Activated CD4-positive, alpha-beta T cell treated with anti-CD3 and anti-CD28 coated beads for 1 hour (primary cell): ENCODE measurements at places on chromosomes 6 and 20.

DNA sequence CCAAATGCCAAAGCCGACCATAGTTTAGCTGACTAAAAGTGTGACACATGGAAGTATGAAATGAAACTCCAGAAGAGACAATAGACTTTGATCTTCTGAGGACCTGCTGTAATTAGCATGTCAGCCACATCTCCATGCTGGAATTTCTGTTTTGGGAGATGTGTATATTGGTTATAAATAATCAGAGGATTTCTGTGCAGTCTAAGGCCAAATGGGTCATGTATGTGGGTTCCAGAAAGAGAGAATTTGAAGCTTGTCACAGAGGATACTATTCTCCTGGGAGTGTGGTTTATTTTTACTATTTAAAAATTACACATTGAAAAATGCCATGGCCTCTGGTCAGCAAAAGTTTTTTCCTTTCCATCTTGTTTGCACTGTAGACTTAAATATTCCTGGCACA lies 405.5 kb upstream of the PLCB4 start:
- no peak for DNase-seq

DNA sequence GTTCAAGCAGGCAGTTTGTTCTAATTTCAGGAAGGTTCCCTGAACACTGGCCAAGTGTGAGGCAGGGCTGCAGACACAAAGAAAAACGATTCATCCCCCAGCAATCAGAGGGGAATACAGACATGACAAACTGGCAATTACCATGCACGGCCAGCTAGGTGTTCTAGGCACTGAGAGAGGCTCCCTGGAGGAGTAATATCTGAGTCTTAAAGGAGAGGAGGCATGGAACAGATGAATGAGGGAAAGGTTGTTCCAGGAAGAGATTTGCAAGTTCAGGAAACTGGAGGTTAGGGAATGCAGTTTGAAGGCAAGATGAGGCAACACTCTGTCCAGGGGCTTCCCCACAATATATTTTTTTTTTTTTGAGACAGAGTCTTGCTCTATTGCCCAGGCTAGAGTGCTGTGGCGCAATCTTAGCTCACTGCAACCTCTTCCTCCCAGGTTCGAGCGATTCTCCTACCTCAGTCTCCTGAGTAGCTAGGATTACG lies 11.1 kb downstream of the RRAGD start:
- DNase-seq = no peak

- no peak for DNase-seq
Measured at GRCh38 chr6:161439093-161439492, 165.2 kb upstream of the AGPAT4 start.

DNA sequence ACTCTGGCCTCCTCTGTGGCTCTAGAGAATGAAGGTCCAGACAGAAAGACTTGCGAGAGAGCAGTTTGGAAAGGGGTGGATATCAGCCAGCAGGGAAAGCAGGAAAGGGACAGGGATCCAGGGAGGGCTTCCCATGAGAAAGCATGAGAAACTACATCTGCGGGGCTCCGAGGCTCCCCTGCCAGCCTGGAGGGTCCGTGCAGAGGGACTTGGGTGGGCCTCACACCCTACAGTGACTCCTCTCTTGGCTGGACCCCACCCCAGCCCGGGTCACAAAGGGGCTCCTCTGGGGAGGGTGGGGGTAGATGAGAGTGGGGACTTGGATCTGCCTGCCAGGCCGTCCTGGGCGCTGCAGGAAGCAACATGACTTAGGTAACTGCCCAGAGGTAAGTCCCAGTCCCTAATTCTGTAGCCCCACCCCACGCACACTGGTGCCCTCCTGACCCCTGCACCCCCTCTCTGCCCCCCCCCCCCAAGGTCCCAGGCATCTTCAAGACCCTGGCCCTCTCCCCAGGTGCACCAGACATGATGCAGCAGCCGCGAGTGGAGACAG lies at the start of gene TMEM239:
TSS of gene TMEM239 (plus strand) at position 335 of the 553 bp plus-strand sequence. CDS start at position 526, 191 bp downstream.
- no peak for DNase-seq

GRCh38 chr6:122838060-122838780 lies 49.2 kb downstream of the SMPDL3A start:
- no peak for DNase-seq

DNA sequence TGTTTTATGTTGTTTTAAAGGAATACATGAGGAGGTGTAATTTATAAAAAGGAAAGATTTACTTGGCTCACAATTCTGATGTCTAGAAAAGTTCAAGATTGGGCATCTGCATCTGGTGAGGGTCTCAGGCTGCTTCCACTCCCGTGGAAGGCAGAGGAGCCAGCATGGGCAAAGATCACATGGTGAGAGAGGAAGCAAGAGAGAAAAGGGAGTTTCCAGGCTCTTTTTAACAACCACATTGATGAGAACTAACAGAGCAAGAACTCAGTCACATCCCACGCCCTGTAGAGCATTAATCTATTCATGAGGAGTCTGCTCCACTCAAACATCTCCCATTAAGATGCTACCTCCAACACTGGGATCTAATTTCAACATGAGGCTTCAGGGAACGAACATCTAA lies 1666.3 kb downstream of the HACE1 start:
- DNase-seq = no peak

GRCh38 chr6:152173321-152173720 lies 365.8 kb downstream of the ESR1 start:
- no peak for DNase-seq

- DNase-seq = no peak
Measured at GRCh38 chr6:13800615-13801014, 13.7 kb downstream of the MCUR1 start.

GRCh38 chr20:57614490-57615444 lies 5.5 kb downstream of the ZBP1 start:
- DNase-seq = no peak

- DNase-seq = no peak
Measured at GRCh38 chr20:25514747-25515340, 70.5 kb downstream of the NINL start.

DNA sequence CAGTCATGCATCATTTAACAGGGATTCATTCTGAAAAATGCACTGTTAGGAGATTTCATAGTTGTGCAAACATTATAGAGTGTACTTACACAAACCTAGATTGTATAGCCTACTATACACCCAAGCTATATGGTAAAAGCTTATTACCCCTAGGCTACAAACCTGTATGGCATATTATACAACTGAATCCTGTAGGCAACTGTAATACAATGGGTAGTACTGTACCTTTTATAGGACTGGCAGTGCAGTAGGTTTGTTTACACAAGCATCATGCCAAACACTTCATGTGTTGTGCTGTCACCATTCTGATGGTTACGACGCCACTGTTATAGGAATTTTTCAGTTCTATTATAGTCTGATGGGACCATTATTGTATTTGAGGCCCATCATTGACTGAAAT lies 39.3 kb upstream of the KHDC1 start:
- DNase-seq = no peak

GRCh38 chr20:54172856-54173652 lies 732 bp downstream of the CYP24A1 start:
- DNase-seq = no peak

GRCh38 chr6:90610751-90611542 lies 24.1 kb upstream of the MAP3K7 start:
- no peak for DNase-seq

- DNase-seq = no peak
Measured at GRCh38 chr6:151627689-151628444, 134.1 kb downstream of the CCDC170 start.

DNA sequence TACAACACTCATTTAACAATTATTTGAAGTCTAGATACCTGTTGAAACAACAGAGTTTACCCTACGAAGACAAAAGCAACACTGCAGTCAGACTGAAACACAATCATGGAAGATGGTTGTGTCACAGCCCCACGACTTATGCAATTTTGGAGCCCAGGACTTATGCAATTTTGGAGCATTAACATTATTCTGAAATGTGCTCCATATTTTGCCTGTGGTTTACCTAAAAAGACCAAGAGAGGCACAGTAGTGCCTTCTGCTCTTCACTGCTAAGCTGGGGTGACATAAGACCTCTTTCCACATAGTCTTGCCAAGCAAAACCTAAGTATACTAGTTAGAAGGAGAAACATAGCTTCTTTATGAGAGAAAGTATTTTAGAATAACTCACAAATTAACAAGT lies 216.5 kb downstream of the PTPRK start:
- no peak for DNase-seq

DNA sequence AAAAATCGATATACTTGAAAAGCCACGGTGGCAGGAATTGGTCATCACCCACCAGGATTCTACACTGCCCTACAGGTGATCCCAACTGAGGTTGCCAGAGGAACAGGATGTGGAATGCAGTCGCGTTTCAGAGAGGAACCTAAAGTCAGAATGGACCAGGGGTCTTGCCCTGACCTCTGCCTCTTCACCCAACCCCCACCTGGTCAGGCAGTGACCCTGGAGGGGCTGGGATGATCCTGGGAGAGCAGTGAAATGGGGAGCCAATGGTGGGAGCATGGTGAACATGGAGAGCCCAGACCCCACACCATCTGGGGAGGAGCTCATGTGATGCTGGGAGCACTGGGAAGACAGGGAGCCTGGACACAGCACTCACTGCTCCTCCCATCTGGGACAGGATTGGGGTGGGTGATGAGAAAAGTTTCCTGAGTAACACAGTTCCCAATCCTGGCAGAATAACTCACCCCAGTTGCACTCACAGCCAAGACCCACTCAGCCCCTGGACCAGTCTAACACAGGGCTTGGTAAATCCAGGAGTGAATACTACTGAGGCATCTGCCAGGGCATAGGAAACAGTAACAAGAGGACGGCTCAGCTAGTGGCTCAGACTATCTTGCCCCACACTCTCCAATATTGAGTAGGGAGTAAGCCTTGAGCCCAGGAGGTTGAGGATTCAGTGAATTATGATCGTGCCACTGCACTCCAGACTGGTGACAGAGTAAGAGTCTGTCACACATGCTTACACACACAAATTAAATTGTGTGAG lies 1.7 kb upstream of the ULBP2 start:
- no peak for DNase-seq

GRCh38 chr6:14882394-14883026 lies 363.4 kb upstream of the JARID2 start:
- DNase-seq = no peak

GRCh38 chr20:40643891-40644290 lies 45.1 kb downstream of the MAFB start:
- no peak for DNase-seq

GRCh38 chr20:54431156-54431944 lies 44.0 kb upstream of the DOK5 start:
- DNase-seq = no peak

- no peak for DNase-seq
Measured at GRCh38 chr20:38109591-38110524, 55.2 kb downstream of the TGM2 start.

DNA sequence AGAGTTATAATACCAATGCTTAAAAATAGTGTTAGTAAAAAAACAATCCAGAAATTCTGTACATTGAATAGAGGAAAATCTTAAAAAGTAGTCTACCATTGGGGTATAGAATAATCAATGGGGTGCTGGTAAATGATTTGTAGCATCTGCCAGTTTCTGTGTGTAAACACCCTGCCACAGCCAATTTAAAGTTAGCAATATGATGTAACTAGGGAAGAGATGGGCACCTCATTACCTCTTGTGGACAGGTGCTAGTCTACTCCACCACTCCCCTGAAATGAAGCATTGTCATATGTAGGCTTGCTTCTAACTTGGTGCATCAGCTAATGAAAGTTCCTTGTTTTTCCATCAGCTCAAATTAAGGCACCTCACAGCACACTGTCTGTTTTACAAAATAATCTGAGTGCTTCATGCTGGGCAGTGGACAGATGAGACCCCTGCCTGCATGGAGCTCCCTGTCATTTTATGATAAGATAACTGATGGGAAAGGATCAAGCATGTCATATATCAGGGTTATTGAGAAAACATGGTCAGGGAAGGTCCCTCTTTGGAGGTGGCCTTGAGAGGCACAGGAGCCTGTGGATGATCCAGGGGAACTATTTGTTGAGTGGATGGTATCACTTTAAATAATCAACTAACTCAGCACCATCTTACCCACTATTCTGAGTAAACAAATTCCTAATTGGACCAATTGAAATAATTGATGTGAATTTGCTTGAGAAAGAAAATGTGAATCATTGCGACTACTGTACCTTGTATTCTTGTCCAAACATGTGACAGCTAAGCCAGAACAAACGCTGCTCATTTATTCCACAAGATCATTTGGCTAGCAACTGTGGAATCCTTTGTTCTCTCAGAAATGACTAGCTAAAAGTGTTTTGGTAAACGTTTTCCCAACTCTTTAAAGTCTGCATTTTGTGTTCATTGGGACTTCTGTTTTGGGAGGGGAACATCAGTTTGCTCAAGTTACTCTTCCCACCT lies 45.9 kb upstream of the CSE1L start:
- DNase-seq = no peak

DNA sequence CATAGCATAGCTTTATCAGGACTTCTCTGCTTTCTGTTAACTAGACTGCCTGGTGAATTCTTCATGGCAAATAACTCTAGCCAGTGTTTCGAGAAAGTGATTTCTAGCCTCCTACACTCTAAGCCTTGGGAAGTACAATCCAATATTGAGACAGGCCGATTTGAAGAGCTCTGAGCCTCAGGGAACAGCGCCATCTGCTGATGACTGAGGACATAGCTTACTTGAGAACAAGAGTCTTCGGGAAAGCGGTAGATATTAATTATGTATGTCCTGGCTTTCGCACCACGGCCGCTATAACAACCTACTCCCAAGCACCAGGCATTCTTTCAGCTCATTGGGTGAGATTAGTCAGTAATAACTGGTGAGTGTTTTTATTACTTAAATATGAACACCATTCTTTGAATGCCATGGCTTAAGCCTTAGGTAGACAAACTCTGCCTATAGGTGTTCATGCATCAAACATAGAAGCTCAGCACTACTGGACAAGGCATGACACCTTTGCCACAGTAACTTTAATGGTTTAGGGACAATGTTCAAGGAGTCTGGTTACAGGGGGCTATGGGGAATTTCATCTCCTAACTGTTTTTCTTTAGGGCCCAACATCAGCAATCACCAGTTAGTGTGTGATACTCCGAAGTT lies 518.6 kb downstream of the BMP2 start:
- DNase-seq = no peak

GRCh38 chr20:30288346-30288745 lies 969.1 kb upstream of the DEFB115 start:
- DNase-seq = no peak

DNA sequence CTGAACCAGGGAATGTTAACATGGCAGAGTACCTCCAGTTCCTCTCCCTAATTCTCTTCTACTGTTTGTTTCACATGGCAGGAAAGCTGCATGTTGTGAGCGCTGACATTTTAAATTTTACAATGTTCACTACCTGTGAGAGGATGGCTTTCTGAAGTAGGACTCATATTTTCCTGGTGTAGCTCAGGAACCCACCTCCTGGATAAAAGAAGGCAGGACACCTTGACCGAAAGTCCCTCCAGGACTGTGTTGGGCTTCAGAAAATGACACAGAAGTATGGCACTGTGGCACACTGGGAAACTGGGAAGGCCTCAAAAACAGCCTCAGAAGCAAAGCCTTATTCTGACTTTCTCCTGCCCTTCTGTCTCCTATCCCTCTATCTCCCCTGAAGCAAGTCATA lies 33.3 kb downstream of the PTPRK start:
- DNase-seq = no peak

- DNase-seq = no peak
Measured at GRCh38 chr6:106167096-106167814, 81.1 kb downstream of the PRDM1 start.

GRCh38 chr6:36805917-36806316 lies 33.3 kb downstream of the CPNE5 start:
- DNase-seq = no peak

GRCh38 chr6:143328876-143329275 lies 121.6 kb downstream of the ADAT2 start:
- DNase-seq = no peak

GRCh38 chr6:31009731-31010130 lies 543 bp upstream of the MUC22 start:
- DNase-seq = no peak
